ENCODE measurements at places on chromosomes 5 and 9.
A peak's percentile ranks its signal among the peaks of the same experiment; 100 is the strongest.

DNA sequence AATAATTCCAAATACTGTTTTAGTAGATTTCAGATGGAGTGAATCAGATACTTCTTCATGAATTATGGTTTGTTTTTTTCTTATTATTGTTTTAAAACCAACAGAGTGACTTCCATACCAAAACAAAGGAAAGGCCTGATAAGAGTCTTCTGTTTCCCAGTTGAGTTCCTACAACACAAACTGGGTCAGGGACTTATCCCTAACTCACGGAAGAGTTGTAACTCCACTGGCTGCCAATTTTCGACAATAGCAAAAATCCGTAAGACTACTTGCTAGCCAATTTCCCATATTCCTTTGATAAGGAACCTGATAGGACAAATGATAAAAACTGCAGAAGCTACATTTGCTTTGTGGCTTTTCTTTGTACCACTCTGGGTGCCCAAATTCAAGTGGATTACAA, 219.2 kb downstream of the AP3B1 start:
- no peak for DNase-seq

- peak; percentile 17 for DNase-seq
These were observed 232.9 kb upstream of the MVB12B start for GRCh38 chr9:126093771-126094170.

DNA sequence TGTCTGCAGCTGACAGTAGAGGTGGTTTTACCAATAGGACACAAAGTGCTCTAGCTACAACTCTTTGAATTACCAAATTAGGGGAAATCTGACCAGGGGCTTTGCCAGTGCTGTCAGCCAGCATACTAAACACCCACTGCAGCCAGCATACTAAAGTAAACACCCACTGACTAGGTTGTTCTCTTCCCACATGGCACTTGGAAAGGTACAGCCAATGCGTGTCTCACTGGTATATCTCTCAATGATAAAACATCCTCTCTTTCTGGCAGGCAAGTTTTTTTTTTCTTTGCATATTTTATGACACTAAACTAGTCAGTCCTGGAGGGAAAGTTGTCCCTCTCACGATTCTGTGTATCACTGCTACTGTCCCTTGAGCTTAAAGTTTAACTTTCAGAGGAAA, 216.1 kb downstream of the TLE1 start:
- DNase-seq, result no peak

DNA sequence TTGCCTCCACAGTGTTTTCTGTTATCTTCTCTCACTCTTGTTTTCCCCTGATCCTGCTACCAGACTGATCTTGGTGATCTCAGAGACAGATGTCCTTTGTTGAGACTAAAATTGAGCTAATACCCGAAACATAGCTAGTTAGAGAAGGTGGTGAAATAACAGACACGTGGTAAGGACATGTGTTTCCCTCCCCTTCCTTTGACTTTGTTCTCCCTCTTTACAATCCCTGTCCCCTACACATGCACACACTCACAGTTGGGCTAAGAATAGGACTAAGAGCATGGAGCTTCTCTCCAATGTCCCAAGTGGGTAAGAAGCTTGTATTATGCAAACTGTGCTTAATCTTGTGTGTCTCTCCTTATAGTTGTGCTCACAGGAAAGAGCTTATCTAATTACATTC, 1603.0 kb upstream of the C9orf72 start:
- DNase-seq, result no peak

DNA sequence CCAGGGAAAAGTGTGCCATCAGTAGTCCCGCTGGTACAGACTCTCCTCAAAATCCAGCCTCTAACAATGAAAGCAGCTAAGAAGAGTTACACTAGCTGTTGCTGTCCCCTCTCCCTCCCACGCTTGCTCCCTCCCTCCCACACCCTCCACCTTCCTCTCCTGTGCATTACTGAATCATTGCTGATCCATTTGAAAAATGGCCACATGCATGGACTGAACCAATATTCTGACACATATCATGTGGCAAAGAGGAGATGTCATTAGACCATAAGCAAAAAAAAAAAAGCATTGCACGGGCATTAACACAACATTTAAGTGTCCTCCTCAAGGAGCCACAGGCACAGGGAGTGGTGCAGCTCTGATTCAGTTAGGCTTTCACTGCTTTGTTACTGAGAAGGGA, 37.9 kb downstream of the LHFPL2 start:
- no peak for DNase-seq

- no peak for DNase-seq
These were observed 7.0 kb downstream of the FSTL4 start for GRCh38 chr5:133605323-133605722.

DNA sequence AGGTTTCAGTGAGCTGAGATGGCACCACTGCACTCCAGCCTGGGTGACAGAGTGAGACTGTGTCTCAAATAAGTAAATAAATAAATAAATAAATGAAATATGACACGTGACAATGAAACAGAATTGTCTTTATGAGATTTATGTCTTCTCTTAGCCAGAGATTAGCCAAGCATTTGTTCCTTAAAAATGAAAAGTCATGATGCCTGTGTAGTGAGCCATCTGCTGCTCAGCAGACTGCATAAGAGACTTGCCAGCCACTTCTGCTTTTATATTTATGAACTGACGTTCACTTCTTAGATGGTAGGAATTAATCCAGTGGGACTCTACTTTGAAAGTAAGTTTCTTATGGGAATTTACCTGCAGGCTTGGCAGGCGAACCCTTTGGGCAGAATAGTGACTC, 227.4 kb downstream of the NR3C1 start:
- DNase-seq, result peak; percentile 51

DNA sequence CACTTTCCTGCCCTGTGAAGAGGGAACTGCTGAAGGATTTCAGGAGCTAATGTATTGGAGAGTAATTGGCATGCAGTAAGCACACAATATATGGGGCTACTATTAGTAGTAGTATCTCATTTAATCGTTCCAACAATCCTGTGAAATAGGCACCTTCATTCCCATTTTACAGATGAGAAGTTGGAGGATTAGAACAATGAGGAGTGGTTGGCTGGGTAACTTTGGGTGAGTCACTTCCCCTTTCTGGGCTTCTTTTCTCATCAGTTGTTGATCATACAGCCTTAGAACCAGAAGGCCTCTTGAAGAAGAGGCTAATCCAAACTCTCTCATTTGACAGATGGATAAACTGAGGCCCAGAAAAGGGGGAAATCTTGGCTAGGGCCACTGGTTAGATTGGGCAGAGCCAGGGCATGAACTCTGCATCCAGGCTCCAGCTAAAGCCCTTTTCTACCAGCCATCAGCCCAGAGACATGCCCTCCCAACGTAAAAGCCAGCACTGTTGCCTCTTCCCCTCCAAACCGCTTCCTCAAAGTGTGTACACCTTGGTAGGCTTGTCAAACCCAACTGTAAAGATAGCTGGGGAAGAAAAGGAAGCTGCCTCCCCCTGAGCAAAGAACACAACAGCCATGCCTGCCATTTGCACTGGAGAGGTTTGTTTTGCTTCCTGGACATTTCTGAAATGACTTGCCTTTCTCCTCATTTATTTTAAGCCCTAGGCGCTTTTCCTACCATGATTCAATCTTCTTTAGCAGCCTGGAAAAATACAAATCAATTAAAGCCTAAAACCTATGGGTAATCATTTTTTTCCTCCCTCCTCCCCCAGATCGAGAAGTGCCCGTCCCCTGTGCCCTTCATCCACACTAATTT, 992 bp downstream of the SPACA9 start:
- DNase-seq, result peak; percentile 31

DNA sequence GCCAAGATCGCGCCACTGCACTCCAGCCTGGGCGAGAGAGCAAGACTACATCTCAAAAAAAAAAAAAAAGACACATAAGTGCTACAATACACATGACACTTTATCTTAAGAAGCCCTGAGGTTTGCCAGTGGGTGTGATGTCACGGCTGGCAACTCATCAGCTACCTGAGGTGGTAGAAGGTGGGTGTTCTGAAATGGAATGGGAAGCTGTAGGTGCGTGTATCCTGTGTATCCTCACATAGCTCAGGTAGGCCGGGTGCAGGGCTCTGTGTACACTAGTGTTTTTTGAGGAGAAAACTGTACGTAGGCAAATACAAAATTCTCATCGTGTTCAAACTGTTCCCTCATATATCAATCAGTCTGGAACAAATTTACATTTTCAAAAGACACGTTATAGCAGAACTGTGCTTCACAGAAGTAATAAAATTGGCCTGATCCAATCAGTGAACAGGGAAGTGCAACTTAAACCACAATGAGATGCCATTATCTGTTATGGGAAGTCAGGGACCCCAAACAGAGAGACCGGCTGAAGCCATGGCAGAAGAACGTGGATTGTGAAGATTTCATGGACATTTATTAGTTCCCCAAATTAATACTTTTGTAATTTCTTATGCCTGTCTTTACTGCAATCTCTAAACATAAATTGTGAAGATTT, 10.4 kb downstream of the BICD2 start:
- no peak for DNase-seq

- DNase-seq, result no peak
These were observed 4.8 kb downstream of the DNAH5 start for GRCh38 chr5:13939638-13940037.

All from hematopoietic multipotent progenitor cell treated with erythropoietin and hydrocortisone succinate and interleukin-3 and kit ligand, for 6 days (in vitro differentiated cells).